Mucosa of descending colon (tissue), 3 donors: ENCODE measurements at places on chromosomes 1 and 21. TPM values are rescaled to one million over a fixed set of nuclear protein-coding genes. Genes with fewer than 3 reads are reported as not detected.

The MCOLN3 gene
- total RNA-seq = 2.2 TPM

DNA sequence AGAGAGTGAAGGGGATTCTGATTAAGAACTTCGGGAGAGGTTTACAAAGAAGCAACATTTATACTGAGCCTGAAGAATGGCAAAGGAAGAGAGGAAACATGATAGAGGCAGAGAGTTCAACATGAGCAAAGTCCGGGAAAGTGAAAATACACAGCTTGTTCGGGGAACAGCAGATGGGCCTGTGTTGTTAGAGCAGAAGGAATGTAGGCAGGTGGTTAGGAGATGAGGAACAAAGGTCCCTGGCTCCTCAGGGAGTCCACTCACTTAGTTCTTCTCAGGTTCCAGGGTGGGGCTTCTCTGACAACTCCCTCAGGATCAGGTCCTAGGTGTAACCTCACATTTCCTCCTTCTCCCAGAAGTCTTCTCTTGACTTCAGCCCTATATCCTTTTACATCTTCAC lies 5.1 kb upstream of the ZNF326 start:
- no peak for DNase-seq

- DNase-seq = no peak
These were observed 82.1 kb downstream of the FOXD2 start for GRCh38 chr1:47519971-47520370.

DNA sequence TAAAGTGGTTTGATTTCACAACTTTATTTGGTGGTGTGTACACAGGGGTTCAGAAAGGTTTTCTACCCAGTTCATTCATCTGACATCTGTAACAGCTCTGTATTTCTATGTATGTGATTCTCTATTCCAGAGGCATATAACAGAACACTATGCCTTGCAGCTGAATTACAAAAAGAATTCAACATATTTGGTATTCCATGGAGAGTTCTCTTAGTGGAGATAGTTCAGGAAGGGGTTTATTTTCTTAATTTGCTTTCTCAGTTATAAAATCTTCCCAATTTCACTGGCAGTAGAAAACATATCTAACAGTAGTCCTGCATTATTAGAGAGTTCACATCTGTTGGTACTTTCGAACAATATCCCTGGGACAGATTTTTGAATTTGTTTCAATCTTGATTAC lies 207.9 kb upstream of the LYPLAL1 start:
- no peak for DNase-seq

The MAN1C1 gene
- 22.0 TPM for total RNA-seq

- no peak for DNase-seq
These were observed 7.6 kb downstream of the NPPA start for GRCh38 chr1:11839727-11840705.

The TCHH gene
- 0.09 TPM for total RNA-seq

DNA sequence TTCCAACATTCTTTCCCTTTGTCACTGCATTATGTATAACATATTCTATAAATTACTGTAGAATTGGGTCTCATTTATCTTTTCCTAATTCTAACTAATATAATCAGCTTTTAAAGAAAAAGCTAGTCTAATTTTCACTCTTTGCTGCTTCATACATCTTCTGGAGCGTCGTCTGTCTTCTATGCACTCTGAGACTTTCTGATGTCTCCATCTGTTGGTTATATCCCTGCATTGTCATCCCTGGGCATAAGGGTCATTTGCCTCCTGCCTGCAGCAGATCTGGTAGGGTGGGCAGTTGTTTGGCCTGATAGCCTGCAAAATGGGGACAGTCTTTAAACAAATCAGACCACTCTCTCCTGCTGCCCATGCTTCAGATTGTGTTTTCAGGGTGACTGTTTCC lies 40.8 kb upstream of the DYNLT5 start:
- no peak for DNase-seq

DNA sequence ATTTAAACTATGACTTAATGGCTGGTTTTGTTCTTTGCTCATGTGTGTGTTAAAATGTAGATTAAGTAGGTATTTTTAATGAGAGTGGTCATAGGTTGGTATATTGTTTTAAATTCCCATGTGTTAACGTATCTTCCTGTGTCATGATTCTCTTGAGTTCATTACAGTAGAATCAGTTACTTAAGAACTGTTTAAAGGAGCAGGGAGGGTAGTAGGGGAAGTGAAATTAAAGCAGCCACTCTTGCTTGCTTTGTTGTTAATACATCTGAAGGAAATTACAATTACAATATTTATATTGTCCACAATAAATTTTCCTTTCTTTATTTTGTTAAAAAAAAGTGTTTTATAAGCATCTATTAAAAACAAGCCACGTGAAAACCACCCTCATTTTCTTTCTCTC lies 119.2 kb upstream of the KIAA1614 start:
- DNase-seq = no peak

The NPPB gene
- total RNA-seq = not detected

The SPATA21 gene
- 0.22 TPM for total RNA-seq

DNA sequence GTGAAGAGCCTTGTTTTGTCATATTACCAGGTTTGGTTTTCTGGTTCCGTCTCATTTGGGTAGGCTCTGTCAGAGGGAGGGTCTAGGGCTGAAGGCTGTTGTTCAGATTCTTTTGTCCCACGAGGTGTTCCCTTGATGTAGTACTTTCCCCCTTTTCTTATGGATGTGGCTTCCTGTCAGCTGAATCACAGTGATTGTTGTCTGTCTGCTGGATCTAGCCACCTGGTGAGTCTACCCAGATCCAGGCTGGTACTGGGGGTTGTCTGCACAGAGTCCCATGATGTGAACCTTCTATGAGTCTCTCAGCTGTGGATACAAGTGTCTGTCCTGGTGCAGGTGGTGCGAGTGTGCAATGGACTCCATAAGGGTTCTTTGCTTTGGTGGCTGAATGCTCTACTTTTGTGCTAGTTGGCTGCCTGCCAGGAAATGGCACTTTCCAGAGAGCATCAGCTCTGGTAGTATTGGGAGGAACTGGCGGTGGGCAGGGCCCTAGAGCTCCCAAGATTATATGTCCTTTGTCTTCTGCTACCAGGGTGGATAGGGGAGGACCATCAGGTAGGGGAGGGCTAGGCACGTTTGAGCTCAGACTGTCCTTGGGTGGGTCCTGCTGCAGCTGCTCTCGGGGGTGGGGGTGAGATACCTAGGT lies 246.0 kb downstream of the RYR2 start:
- DNase-seq = no peak

DNA sequence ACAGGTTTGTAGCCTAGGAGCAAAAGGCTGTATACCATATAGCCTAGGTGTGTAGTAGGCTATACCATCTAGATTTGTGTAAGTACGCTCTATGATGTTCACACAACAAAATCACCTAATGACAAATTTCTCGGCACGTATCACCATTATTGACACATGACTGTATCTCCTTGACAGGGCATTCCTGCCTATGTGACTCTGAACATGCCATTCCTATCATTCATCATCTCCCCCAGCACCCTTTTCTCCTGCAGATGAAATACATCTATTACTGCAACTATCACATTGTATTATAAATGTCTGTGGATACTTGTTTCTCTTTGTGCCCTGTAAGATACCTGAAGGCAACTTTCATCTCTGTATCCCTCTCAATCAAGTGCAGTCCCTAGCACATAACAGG lies 29.9 kb downstream of the TP53BP2 start:
- DNase-seq = no peak

DNA sequence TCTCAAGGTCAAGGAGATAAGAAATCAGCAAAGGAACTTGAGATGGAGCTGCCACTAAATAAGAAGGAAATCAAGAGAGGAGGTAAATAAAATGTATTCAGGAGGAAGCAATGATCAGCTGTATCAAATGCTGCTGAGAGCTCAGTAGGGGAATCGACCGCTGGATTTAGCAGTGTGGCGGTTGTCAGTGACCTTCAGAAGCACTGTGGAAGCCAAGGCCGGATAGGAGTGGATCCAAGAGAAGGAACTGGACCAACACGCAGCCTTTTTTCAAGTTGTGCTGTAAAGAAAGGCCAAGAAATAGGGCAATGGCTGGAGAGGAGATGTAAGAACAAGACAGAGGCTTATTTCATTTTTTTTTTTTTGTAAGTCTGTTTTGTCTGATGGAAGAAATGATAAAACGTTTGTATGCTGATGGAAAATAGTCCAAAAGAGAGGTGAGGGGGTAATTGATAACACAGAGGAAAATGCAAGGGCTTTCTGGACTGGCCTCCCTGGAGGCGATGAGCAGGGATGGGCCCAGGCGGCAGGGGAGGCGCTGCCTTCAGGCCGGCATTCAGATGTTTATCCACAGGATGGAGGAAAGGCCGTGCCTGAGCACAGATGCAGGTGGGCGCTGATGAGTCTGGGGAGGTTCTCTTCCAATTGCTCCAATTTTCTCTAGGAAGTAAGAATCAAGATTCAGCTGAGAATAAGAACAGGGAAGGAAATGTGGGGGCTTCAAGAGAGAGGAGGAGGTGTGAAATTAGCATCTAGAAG lies 17.5 kb upstream of the FAM43B start:
- no peak for DNase-seq

The NR1I3 gene
- total RNA-seq = not detected

- DNase-seq = no peak
These were observed 66.7 kb downstream of the GLIS1 start for GRCh38 chr1:53672243-53672642.

DNA sequence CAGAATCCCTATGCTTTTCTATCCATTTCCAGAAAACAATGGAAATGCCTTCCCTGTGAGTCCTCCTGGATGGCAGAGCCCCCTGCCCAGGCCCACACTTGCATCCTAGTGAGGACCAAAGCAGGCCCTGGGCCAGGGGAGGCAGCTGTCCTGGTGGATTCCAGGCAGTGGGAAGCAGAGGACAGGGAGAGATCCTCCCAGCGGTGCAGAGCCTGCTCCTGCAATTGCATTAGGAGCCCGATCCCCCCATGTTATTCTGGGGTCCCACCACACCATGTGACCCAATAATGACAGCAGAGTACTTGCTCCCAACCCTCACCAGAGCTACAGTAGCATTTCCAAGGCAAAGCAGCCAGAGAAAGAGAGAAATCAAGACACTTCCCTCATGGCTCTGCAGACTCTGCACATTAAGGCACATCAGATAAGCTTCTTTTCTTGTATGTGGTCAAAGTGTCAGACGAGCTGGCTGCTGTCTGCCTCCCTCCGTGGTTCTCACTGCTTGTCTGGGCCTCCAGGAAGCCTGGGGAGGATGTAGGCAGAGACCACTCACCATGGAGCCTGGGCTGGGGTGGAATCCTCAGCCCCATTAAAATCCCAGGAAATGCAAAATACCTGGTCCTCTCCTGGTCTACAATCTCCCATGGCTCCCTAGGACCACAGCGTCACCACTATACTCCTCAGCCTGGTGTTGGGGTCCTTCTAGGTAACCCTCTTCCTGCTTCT lies 54.9 kb upstream of the RUNX3 start:
- no peak for DNase-seq

DNA sequence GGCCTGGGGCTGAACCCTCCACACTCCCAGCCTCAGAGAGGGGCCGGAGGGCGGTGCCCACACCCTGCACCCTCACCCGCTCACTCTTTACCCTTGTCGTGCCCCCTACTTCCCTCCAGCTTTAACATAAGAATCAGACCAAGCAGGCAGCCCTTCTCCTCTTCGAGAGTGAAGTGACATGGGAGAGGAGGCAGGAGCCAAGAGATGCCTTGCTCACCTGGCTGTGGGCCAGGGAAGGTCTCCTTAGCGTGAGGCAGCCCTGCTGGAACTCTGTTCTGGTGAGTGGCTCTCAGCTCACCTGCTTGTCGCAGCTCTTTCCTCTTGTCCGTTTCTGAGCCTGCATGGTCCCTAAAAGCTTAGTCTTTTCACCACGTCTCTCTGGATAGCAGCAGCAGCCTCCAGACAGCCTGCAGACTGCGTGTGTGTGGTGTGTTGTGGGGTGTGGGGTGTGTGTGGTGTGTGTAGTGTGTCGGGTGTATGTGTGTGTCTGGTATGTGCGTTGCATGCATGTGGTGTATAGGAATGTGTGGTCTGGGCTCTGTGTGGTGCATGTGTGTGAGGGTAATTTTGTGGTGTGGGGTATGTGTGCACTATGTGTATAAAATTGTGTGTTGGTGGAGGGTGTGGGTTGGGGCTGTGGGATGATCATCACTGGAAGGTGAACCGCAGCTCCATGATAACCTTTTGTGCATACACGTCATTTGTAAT lies 86.7 kb downstream of the CCDC185 start:
- no peak for DNase-seq

GRCh38 chr21:45300786-45301520 lies 13.3 kb upstream of the POFUT2 start:
- no peak for DNase-seq

The NBL1 gene
- 426 TPM for total RNA-seq

DNA sequence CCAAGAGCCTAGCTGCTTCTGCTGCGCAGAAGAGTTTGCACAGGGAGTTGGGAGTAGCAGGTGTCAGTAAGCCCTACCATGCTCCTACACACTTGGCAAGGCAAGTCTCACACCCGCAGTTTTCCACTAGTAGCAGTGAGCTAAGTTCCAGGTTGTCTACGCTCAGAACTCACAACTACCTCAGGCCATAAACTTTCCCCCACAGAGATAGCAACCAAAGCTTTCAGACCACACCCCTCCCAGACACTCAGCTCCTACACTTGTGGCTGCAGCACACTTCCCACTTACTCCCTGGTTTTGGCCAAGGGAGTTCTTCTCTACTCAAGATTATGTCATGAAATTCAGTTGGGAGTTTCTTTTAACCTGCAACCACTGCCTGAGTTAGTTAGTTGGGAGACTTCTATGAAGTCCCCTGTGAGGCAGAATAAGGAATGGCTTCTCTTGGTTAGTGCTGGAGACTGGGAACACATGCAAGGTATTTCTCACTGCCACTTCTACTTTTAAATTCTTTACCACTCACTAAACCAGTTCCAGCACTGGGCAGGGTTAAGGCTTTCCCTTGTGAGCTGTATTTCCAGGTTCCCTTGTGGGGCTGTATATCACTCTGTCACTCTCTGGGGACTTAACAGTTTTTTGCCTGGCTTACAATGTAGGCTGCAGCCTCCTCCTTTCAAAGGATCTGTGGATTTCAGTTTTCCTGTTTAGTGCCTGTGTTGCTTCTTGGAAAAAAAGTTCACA lies 18.3 kb upstream of the MAB21L3 start:
- DNase-seq = no peak

DNA sequence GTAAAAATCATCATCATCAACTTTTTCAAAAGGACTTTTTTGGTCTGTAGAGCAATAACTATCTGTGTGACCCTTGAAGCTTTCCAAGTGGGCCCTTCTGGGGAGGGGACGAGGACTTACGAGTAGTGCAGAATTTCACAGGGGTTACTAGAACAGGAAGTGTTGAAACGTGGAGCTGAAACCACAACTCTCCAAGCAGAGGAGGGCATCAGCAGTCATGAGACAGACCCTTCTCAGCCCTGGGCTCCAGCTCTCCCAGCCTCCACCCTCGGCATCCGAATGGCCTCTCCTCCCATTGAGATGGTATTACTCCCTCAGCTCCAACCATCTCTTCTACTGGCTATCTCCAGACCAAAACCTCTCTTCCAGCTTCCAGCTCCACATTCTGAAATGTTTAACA lies 3.6 kb downstream of the FAM89A start:
- DNase-seq = no peak
